ENCODE measurements at places on chromosomes 1 and 21.
A peak's percentile ranks its signal among the peaks of the same experiment; 100 is the strongest.

DNA sequence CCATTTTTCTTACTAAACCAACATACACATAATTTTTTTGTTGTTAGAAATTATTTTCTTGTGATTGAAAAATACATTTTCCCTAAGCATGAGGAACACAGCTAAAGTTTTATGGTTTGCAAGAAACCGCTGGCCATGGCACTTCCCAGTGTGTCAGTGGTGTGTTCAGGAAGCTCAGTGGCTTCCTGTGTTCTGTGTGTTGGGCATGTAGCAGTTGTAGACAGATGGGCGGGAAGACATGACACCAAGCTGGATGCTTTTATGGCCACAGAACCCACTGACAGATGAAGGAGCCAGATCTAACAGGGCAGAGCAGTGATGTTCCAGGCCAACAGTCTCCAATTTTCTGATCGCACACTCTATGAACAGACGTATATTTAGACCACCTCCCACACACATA, 119.8 kb downstream of the GALNT2 start:
- no peak for DNase-seq

DNA sequence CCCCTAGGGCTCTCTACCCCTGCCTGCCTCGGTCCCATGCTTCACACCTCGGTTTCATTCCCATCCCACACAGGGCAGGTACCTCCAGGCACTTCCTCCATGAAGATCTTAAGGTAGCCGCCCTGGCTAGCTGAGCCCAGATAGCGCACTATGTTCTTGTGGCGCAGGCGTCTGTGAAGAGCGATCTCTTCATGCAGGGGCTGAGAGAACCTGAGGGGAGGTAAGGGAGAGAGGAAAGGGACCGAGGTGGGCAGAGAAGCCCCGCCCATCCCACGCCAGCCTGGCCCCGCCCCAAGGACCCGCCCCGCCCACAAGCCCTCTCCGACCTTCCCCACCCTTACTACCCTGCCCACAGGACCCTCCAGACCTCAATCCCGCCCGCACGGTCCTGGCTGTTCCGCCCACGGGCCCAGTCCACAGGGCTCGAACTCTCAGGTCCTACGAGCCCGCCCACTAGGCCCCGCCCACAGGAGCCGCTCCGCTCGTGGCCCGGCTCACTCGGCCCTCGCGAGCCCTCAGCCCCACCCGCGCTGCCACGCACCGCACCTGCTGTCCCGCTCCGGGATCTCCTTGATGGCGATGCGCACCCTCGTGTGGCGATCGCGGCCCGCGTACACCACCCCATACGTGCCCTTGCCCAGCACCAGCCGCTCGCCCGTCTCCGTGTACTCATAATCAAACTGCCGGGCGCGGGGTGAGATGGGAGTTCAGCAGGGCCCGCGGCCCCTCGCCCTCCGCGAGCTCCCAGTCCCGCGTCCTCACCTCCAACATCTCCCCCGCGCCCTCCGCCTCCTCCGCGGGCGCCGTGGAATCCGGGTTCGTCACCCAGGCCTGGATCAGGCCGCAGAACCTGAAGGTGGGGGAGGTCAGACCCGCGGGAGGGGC, 6.4 kb downstream of the MAP3K6 start:
- no peak for DNase-seq

DNA sequence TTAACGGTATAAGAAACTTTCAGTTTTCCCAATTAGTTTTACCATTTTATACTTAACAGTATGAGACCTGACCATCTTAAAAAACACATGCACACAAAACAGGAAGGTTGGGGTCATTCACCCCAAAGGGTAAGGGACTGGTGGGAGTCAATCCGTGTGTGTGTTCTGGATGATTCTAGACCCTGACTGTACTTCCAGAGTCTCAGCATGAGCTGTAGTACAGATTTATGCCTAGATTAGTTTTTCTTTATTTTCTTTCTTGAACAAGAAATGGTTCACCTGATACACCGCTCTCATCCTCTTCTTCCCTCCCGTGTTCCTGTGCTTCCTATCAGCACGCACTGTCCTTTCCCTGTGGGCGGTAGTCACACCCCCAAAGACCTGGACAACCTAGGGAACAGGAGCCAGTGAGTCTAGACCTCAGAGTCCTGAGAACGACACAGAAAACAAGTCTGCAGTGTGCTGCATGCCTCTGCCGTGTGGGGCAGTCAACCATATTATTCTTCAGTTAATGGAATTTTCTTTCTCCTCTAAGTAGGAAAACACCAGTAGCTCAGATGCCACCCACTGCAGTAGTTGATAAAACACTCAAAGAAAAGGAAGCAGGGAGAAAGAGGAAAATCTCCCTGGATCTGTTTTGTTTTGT, 38.9 kb upstream of the MRPS6 start:
- DNase-seq, result no peak

DNA sequence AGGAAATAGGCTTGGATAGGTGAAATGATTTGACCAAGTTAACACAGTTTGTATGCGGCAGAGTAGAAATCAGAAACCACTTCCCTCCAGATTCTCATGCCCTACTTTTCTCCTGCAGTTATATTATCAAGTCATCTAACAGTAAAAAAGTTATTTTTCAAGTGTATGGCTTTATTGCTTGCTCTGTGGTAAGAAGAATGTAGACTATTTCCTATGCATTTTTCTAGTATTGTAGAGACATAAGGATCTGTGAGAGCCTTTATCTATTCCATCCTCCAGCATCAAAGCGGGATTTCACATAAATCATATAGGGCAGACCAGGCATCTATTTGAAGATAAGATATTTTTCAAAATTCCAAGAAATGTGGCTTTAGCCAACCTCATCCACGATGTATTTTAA, 208.5 kb downstream of the TTLL7 start:
- DNase-seq, result no peak

- peak; percentile 88 for DNase-seq
Measured at GRCh38 chr1:155167166-155168104, 5.7 kb downstream of the KRTCAP2 start.

DNA sequence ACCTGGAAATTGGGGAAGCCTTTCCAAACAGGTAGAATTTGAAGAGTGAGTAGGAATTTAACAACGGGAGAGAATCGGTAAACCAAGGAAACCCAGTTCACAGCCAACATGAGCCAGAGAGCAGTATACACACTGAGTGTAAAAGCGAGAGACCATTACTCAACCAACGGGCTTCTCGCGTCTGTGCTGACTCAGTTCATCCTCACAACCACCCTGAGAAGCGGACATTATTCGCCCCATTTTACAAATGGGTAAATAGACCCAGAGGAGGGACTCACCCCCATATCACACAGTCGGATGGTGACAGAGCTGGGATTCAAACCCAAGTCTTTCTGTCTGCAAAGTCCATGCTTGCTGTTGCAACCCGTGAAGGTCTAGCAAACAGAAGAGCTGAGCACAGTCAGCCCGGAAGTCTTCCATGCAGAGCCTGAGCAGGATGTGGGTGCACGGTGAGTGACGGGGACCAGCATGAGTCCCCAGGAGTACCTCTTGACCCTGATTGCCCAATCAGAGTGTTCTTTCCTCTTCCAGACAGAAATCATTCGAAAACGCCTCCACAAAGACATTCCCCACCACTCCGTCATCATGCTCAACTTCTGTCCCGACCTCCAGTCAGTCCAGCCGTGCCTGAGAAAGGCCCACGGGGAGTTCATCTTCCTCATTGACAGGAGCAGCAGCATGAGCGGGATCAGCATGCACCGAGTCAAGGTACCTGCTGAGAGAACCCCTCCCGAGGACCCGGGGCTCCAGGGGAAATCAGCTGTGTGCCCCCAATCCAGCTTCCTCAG, 32.3 kb downstream of the VWA5B1 start:
- DNase-seq, result no peak

GRCh38 chr1:21517161-21517589, 8.0 kb downstream of the ALPL start:
- no peak for DNase-seq

DNA sequence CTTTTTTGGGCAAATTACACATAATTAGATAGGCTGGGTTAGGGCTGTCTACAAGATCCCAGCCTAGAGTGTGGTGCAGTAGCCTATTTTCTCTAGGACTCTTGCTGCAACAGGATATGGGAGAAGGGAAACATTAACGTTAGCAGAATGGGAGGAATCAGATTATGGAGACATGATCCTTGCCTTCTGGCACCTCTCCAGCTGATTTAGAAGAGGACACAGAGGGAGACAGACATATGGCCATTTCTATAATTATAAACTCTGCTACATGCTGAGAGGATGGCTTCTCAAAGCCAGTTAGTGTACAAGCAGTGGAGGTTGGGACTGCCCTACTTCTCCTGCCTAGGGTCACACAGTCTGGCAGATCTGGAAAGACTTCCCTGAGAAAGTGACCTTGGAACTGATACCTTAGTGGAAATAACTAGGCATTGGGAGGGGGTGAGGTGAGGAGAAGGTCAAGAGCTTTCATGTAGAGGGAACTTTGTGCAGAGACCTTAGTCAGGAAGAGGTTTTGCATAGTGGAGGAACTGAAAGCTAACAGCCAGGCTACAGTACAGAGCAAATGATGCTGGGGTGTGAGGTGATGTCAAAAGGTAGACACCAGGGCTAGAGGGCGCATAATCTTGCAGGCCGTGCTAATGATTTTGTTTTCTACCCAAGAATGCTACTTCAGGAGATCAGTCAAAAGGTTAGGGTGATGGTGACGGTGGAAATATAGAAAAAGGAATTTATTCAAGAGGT, 1.2 kb upstream of the CD1D start:
- no peak for DNase-seq

DNA sequence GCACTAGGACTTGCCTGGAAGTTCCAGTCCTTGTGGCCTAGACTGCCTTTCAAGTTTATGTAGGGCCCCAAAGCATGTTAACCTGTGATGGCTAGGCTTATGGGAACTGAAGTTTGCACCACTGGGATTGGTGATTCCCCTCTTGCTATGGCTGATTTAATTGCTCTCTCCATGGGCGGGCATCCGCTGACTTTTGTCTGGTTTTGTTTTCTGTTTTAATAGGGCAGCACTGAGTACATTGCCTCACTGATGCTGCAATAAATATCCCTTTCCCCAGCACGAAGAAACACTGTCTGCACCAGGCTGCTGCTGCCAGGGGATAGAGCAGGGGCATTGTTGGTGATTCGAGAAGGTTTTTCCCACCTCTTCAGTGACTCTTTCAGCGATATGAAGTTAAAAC, 73.3 kb upstream of the PDE4B start:
- no peak for DNase-seq

DNA sequence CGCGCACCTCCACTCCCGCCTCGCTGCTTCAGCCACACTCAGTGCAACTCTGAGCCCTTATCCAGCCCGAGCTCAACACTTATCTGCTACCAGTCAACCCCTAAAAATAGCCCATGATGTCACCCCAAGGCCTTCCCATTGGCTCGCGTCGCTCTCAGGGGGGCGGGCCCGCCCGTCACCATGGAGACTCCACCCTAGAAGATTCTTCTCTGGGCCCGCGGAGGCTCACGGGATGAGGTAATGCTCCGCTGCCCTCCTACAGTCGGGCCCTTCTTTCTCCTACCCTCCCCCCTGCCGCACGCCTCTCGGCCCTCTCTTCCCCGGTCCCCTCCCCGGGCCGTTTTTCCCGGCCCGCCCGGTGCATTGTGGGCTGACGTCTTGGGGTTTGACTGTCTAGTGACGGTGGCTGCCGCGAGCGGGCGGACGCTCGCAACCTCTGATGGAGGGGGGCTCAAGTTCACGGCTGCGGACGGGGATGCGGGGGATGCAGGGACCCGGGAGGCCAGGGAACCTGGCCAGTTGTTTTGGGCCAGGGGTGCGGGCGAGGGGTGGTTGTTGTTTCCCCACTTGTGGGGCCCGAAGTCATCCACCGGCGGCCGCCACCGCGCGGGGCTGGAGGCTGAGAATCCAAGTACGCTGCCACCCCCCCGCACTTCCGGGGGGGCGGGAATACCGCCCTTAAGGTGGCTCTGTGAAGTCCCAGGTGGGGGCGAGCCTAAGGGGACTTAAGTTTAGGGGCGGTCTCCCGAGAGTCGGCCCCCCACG, at the start of gene JUN:
JUN (minus strand) TSS at position 55 of the 765 bp plus-strand sequence. CDS start 977 bp downstream, outside the sequence.
- DNase-seq, result peak; percentile 100

DNA sequence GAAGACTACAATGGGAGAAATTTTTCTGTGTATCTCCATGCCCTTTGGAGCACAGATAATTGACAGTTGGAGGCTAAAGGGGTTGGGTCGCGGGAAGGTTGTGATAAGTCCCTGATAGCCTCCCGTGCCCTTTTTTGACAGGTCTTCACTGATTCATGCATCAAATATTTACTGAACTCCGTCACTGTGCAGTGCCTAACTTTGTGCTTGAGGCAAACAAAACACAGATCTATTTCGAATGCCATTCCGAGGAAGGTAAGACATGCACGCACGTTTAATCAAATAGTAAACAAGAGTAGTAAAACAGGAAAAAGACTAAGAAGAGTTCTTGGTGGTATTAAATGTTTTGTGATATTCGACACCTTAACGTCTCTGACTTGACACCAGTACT, 494 bp upstream of the PIP5K1A start:
- DNase-seq, result peak; percentile 44

- DNase-seq, result peak; percentile 87
Measured at GRCh38 chr1:10960411-10961299, 51.8 kb upstream of the TARDBP start.

- DNase-seq, result no peak
Measured at GRCh38 chr1:213446496-213446895, 395.5 kb downstream of the RPS6KC1 start.

All from right forelimb (tissue), 1 donor.